CD4-positive, alpha-beta T cell treated with Interleukin-17A for 1 hour (primary cell): ENCODE measurements at places on chromosomes 1 and 21.
A peak's percentile ranks its signal among the peaks of the same experiment; 100 is the strongest.

DNA sequence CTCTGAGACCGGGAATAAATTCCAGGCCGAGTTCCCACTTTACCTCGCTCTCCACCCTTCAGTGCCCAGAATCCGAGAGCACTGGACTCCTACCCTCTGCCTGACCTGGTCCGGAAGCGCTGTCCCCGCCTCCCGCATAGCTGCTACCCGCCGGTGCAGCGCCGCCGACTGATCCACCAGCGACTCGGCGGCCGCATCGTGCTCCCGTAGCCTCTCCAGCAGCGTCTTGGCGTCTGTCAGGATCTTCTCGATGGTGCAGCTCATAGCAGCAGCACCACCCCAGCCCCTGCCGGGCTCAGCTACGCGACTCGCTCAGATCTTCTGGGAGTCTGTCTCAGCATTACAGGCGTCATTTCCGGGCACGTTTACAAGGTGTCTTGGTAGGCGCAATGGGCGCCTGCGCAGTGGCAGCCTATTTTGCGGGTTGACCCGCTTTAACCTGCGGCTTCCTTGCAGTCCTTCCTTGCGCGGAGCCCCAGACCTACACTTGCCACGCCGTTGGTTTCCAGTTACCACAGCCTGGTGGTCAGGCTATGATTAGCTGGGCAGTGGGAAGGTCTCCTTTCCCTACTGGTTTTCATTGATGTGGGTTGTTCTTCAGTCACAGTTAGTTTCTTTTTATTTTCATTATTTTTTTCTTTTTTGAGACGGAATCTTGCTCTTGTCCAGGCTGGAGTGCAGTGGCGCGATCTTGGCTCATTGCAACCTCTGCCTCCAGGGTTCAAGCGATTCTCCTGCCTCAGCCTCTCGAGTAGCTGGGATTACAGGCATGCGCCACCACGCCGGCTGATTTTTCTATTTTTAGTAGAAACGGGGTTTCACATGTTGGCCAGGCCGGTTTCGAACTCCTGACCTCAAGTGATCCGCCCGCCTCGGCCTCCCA lies at the start of gene SIKE1:
Gene SIKE1 (minus strand): TSS at position 342 of the 883 bp plus-strand sequence. CDS start 78 bp downstream, at position 264.
- DNase-seq: peak; percentile 96

DNA sequence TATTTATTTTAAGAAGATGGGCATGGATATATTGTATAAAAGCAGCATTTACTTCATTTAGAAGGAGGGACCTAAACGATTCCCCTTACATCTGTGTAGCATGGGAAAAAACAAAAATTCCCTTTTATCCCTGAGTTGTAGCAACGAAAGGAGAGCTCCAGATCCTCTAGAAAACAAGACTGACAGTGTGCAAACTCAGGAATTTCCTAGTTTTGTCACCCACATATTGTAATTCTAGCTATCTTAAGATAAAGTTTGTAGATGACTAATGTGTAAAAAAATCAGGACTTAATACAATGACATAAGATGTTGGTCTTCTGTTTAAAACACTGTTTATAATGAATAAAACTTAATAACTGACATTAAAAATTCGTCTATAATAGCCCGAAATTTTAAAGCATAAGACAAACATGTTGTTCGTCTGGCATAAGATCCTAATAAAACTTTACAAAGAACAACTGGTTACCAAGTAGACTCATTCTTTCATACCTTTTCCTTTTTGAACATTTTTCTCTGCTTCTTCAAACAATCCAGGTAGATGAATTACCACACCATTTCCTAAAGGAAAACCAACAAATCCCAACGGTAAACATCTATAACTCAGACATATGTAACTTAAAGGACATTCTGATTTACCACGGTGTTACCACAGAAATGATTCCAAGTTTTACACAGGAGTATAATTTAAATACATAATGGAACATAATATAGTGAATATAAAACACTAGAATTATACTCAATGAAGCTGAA lies 15.2 kb downstream of the ADSS2 start:
- DNase-seq: no peak

DNA sequence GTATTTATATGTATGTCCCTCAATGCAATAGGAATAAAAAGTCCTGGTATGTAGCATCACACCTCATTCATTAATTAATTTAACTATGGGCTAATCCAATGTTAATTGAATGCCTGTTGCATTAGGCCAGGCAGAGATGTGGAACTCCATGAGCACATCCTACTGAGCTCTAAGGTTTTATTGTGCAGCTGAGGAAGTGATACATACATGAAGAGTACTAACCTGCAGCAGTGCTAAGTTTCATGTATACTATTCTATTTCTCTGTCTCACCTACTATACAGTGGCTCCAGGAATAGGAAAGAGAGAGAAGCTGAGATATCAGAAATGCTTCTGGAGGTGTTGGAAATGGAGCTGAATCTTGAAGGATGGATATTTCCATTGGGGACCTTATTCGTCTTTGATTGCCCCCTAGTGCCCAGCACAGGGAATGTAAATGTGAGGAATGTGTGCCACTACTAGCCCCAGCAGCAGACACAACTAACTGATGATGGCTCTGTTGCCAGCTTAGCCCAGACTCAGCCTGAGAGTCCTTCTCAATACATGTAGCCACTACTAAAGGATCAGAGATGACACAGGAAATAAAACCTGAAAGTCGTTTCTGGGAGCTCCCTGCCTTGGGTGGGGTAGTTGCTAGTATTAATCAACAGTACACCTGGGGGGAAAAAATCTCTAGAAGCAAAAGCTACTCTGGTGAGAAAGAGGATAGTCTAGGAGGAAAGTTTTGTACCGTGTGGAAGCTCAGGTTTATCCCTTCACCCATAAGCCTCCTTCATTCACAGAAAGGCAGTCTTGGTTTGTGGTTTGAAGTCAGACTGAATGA lies 173.3 kb upstream of the FOXD3 start:
- DNase-seq: no peak

GRCh38 chr21:42971897-42972275 lies 2.5 kb upstream of the PKNOX1 start:
- no peak for DNase-seq

DNA sequence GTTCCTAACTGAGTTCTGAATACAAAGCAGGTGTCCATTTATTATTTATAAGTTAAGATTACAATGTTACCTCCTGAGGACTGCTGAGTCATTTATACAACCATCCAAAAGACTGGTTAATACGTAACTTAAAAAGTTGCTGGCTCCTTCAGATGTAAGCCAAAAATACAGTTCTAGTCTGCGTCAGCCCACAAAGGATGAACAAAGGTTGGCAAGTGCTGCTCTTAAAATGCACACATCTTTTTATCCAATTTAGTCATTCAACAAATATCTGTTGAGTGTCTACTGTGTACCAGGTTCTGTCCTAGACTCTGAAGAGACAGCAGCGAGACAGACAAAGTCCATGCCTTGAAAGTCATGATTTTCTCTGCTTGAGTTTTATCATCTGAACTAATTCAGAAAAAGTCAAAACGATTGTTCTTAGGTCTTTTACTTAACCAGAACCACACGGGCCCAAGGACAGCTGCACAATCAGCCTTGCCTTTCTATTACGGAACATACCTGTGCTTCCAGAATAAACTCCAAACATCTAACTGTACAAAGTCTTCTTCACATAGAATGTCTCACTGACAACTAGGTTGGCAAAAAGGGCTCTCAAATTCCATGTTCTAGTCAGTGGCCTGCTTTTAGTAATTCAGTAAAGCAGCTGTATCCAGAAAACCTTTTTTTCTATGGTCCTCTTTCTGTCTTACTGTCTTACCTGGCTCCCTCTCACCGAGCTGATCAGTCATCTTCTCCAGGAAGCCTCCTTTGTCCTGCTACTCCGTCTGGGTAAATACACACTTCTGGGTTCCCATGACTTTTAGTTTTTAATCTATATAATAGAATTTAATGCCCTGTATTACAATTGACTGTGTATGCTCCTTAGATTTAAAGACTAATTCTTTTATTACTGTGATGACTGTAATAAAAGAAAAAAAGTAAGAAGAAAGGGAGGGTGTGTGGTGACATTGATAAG lies 15.5 kb upstream of the CNN3 start:
- DNase-seq: no peak

GRCh38 chr21:39707316-39707715 lies 37.7 kb upstream of the IGSF5 start:
- DNase-seq: no peak
